ENCODE measurements at places on chromosomes 7 and 10.

DNA sequence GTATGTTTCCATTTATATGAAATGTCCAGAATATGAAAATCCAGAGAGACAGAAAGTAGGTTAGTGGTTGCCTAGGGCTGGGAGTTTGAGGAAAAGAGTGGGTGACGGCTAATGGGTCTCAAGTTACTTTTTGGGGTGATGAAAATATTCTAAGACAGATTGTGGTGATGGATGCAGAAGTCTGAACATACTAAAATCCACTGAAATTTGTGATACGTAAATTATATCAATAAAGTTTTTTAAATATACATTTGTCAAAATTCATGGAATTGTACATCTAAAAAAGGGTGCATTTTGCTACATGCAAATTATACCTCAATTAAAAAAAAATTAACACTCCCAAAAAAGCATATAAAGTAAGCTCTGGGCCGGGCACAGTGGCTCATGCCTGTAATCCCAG lies 9.4 kb downstream of the DDIT4 start:
- no peak for DNase-seq

DNA sequence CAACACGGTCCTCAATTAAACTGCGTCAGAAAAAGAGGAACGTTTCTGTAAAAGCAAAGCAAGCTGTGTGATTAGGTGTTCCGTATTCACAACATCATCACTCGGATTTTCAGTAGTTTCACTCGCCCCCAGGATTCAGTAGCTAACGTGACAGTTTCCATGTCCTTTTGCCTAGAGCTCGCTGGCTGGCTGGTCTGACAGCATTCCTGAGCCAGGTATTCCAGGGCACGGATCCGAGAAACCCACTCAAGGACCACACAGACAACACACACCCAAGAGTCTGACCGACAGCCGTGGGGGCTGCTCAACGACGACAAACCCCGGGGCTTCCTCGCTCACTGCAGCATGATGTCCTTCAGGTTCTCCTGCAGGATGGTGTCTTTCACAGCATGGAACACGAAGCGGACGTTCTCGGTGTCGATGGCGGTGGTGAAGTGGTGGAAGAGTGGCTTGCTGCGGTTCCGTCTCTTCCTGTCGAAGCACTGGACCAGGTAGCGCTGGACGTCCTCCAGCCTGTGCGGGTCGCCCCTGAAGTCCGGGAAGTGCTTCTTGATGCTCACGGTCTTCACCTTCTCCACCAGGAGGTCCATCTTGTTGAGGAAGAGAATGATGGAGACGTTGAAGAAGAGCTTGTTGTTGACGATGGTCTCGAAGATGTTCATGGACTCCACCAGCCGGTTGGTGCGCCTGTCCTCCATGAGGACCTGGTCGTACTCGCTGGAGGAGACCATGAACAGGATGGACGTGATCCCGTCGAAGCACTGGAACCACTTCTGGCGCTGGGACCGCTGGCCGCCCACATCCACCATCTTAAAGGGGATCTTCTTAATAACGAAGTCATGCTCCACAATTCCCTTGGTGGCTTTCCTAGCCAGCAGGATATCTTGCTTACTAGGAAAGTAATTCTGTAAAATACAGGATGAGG lies 43.1 kb downstream of the AMZ1 start:
- no peak for DNase-seq

GRCh38 chr7:75617634-75618234 lies 121.0 kb downstream of the HIP1 start:
- no peak for DNase-seq

- DNase-seq, result no peak
Measured at GRCh38 chr7:11810043-11810625, 21.9 kb downstream of the THSD7A start.

Data from adipocyte (in vitro differentiated cells).